ENCODE measurements at places on chromosomes 13 and 19.

DNA sequence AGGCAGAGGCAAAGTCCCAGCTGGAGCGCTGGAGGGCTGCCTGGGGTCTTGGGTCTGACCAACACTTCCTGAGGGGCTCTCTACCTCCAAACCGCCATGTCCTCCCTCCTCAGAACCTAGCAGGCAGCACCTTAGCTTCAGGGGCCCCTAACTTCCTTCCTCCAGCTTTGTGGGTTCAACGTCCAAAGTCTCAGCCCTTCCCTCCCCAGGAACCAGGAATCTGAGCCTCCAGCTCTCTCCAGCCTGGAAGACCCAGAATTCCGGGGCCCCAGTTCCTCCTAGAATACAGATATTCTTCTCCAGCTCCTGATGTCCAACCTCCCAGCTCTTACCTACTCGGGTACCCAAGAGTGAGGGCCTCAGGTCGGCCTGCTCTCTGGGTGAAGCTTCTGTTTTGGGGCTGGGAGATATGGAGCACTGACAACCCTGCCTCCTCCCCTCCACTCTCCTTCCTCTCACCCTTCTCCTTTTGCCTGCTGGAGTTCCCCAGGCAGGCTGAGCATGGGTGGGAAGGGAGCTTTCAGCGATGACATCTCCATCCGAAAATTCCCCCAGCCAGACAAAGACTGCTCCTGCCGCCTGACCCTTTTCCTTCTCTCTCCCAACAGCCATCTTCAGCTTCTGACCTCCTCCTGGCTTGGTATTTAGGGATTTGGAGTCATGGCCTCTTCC is 3.5 kb downstream of the TMEM150B start:
- DNase-seq: no peak

- no peak for DNase-seq
Measured at GRCh38 chr19:1213391-1214286, 8.1 kb downstream of the STK11 start.

GRCh38 chr13:20099319-20099718 is 61.5 kb downstream of the GJA3 start:
- no peak for DNase-seq

GRCh38 chr19:3722443-3723109 is 14.4 kb downstream of the TJP3 start:
- no peak for DNase-seq

GRCh38 chr19:45117167-45117594 is 24.2 kb downstream of the PPP1R37 start:
- DNase-seq: peak; percentile 57

GRCh38 chr13:22235285-22235949 is 564.5 kb downstream of the FGF9 start:
- DNase-seq: no peak

GRCh38 chr13:110455444-110455843 is 106.1 kb downstream of the RAB20 start:
- no peak for DNase-seq

GRCh38 chr19:32748497-32748896 is 28.9 kb downstream of the TDRD12 start:
- peak; percentile 4 for DNase-seq

DNA sequence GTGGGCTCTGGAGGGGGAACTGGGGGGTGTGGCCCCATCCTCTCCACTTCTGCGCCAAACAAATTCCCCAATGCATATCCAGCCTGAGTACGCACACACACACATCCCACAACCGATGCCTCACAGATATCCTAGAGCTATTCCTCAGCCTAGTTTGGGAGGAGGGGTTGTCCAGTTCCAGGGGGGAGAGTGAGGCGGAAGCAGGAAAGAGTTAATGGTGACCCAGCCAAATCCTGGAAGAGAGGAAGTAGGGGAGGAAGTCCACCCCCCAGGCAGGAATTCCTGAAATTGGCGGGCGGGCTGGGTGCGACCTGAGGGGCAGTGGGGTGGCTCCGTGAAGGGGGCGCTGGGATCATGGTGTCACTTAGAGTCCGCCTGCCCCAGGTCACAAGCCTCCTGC is 897 bp downstream of the GPR4 start:
- DNase-seq: no peak

DNA sequence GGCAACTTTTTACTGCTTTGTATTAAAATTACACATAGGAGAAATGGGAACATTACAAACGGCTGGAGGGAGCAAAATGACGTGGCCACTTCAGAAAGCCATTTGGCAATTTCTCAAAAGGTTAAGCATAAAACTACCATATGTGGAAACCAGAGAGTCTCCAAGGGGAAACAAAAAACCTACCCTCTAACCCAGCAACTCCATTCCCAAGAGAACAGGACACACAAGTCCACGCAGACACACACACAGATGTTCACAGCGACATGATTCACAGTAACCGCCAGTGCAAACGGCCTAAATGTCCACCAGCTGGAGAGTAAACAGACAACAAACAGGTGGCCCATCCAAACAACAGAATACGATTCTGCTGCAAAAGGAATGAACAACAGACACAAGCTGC is 37.2 kb downstream of the STK24 start:
- no peak for DNase-seq

DNA sequence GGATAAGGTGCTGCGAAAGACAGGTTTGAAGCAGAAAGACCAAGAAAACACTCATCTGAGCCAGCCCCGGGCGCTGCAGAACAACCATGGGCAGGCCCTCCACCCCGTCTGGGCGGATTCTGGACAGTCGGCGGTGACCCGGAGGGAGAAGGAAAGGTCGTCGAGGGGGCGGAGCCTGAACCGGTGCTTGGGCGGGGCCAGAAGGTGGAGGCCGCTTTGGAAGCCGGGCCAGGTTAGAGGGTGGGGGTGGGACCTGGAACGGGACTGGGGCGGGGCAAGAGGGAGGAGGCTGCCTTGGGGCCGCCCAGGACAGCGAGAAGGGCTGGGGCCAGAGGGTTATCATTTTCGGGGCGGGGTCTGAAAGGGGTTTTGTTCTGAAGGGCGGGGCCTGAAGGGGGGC is 5.0 kb upstream of the ZNF765 start:
- DNase-seq: no peak

- DNase-seq: no peak
Measured at GRCh38 chr13:98133946-98134345, 8.9 kb upstream of the FARP1 start.

DNA sequence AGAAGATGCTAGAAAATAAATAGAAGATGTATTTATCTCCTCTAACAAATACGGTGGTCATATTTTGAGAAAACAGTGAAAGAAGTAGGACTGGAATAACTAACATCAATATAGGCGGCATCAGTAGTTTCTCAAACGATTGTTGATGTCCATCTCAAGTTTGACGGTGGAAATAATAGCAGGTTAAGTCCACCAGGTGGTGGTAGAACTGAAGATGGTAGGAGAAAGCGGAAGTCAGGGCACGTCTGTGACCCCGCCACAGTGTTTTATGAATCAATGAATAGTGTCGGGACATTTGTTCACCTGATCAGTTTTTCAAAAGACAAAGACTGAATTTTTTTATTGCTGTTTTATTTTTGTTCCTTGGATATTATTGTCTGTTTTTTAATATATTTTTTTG is 706.4 kb upstream of the SLC10A2 start:
- no peak for DNase-seq

- DNase-seq: no peak
Measured at GRCh38 chr13:50998326-50998725, 88.7 kb downstream of the RNASEH2B start.

DNA sequence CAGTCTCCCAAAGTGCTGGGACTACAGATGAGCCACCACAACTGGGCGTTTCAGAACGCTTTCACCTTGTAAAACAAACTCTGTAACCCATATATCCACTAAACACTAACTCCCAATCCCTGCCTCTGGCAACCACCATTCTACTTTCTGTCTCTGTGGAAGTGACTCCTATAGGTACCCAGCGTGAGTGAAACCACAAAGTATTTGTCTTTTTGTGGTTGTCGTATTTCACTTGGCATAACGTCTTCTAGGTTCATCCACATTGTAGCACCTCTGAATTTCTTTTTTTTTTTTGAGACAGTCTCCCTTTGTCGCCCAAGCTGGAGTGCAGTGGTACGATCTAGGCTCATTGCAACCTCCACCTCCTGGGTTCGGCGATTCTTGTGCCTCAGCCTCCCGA is 44.8 kb downstream of the BRD4 start:
- DNase-seq: no peak

DNA sequence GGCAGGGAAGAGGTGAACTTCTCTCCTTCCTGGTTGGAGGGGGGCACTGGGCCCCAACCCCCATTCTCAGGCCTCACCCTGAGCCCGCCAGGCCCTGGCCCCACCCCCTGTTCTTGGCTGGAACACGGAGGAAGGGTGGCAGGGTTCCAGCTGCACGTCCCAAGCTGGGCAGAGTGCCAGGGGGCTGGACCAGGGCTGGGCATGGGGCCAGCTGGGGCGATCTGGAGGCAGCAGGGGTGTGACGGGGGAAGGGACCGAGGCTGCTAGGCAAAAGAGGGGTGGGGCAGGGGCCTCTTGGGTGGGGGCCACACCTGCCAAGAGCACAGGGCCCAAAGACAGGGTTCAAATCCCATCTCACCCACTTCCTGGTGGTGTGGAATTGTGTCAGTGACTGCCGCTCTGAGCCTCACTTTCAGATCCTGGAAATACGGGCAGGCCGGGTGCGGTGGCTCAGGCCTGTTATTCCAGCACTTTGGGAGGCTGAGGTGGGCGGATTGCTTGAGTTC is 2.2 kb downstream of the HIF3A start:
- DNase-seq: peak; percentile 93

DNA sequence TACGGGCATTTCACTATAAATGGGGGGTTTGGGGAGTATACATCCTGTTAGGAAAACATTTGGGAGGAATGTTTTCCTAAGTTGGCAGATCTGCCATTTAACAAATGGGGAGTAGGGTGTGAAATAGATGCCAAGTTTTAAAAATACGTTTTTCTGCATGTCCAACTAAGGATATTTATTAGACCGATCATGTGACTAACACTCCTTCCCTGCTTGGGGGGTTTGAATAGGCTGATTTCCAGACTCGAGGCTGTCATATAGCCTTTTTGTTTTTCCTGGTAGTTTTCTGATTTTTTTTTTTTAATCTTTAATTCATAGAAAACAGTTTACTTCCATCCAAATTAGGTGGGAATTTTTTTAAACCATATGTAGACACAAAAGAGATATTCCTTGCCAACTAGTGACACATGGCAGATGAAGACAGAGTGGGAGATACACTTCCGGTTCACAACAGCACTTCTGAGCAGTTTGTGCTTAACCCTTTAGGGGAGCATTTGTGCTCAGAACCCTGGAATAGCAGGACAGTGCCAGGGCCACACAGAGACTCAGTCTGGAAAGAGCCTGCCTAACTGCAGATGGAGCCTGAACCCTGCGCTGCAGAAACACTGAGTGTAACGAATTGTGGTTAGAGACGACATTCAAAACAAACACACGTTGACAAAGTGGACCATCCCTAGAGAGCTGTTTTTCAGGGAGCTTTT is 5.6 kb upstream of the GATAD2A start:
- no peak for DNase-seq

DNA sequence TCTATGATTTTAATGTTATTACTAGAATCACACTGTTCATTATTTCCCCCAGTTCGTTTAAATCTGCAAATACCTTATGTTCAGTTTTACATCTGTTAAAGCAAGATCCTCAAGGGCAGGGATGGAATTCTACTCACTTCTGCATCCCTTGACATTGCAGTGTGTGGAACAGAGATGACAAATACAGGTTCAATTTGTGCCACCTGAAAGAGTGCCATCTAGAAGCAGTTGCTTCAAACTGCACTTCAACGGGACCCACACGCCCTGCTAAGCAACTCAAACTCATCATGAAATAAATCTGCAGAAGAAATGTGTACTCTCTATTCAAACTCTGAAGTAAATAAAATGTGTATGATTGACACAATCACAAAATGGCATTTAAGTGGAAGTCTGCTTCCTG is 44.5 kb downstream of the RUBCNL start:
- DNase-seq: no peak

DNA sequence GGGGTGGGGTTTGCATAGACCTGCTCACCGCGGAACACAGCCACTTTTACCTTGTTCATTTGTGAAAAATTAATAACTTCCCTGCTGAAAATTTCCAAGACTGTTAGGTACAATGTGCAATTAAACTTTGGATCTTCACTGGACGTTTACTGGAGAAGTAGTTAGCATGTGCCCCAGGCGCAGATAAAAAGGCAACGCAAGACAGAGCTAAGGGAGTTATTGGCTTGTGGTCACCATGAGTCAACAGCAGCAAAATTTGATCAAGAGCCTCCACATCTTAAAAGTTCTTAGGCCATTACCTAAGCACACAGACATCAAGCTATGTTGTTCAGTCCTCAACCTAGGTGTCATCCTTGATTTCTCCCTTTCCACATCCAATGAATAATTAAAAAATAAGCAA is 257.0 kb downstream of the LHFPL6 start:
- no peak for DNase-seq

DNA sequence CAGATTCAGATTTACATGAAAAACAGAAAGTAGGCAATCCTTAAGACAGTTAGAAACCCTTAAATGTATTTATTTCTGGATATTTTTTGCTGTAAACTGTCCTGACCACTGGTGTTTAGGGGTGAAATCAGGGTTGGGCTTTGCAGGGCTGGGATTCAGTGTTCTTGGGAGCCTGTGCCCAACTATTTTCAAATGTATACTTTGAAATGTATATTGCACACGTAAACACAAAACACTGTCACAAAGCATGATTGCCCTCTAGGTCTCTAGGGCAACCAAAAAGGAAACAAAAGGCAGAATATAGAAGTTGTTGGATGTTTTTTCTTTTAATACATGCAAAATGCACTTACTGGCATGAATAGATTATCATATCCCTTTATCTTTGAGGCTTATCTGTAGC is 1185.4 kb downstream of the DIAPH3 start:
- no peak for DNase-seq

GRCh38 chr13:102316732-102317131 is 85.1 kb downstream of the FGF14 start:
- DNase-seq: no peak

DNA sequence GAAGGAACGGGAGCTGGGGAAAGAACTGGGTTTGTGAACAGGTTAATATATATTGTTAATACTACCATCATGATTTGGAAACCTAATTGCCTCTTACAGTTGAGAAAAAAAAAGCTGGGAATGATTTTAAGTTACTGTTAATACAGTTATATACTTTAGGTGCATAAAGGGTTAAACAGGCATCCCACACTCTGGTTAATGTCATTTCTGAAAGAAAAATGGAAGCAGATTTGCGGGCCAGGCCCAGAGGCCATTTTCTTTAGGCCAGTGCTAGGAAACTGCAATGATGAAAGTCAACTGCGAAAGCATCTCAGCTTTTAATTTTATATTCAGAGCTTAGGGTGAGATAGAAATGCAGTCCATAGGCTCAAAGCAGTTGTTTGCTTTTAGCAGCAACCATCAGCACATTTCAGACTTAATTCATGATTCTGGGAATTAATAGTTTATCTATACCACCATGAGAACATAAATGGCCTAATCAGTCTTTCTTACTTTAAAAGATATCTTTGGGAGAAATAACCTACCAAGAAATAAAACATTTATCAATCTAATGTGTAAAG is 592.8 kb downstream of the GPC6 start:
- DNase-seq: no peak

DNA sequence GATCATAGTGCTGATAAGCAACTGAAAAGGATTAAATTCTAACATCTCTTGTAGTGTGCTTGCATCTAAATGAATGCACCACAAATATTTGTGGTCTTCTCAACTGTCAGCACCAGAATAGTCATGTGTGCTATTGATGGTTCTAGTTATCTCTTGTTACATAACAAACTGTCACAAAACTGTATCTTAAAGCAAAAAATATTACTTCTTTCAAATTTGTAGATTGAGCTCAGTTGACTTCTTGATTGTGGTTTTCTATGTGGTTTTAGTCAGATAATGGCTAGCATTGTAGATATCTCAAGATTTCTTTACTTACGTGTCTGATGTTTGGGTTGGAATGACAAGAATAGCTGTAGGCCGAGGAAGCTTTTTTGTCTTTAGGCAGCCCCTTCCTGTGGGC is 431.3 kb downstream of the SLITRK6 start:
- DNase-seq: no peak

All from NCI-H1436 (cell line).